Cortex of kidney (tissue), 1 donor: ENCODE measurements at places on chromosomes 2 and 18.

- no peak for DNase-seq
These were observed 259.3 kb downstream of the NEDD4L start for GRCh38 chr18:58303363-58303762.

- no peak for DNase-seq
These were observed 12.8 kb downstream of the TFPI start for GRCh38 chr2:187541086-187542085.

DNA sequence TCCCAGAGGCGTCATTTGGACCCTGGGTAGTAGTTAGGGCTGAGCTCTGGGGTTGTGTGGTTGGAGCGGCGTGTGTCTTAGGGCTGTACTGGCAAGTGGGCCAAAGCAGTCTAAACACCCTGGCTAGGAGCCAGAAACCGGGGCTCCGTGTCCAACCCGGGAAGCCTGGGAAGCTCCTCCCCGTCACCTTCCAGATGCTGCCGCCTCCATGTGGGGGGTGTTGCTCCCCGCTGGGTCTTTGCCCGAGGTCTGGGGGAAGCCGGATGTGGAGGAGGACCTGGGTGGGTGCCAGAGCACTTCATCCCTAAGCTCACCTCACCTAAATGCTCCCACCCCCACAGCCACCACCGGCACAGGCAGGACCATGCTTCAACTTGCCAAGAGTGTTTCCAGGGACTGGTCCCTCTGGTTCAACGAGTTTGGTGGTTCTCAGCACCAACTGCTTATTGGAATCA lies 25.4 kb downstream of the TET3 start:
- no peak for DNase-seq

- no peak for DNase-seq
These were observed 5.2 kb upstream of the CTDSP1 start for GRCh38 chr2:218394298-218395089.

DNA sequence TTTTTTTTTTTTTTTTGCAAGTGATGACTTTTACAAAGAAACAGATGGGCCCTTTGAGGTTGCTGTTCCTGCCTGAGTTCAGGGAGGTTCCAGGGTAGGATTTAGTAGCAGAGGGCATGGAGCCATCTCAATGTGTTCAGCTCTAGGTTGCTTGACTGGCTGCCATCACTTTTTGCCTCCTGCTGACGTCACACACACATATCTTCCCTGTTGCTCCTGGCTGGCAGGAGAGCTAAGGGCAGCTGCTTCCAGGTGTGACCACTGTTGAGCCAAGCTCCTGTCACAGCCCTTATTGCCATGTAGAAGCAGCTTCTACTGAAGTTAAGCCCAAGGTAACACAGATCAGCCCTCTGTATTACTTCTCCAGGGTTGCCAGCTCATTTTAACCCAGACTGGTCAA lies 394.2 kb upstream of the SPRED2 start:
- no peak for DNase-seq

DNA sequence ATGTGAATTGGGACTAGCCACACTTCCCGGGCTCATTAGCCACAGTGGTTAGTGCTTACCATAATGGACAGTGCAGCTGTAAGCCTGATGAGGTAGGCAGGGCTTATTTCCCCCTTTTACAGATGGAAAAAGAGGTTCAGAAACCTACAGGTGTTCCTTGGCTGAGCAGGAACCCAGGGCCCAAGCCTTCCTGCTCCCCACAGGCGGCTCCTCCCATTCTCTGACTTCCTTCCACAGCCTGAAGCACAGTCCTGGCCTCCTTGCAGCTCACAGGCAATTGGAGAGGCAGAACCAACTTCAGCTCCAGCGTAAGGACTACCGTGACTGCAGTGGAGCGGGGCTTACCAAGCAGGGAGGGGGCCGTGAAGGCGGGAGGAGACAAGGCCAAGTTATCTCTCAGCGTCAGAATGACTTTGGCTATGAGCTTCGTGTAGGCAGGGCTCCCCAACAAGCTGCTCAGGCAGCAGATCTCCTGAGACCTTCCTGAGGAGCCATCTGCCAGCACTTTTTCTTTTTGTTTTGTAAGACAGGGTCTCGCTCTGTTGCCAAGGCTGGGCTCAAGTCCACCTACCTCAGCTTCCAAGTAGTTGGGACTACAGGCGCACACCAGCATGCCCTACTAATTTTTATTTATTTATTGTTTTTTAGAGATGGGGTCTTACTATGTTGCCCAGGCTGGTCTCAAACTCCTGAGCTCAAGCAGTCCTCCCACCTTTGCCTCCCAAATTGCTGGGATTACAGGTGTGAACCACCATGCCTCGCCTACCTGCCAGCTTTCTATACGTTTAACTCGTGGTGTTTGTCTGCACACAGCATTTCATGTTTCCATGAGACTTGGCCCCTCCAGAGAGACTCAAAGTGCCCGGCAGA lies 34.2 kb upstream of the NT5DC4 start:
- DNase-seq, result no peak

GRCh38 chr2:218392891-218393462 lies 6.7 kb upstream of the CTDSP1 start:
- DNase-seq, result no peak

- DNase-seq, result no peak
These were observed 878 bp downstream of the FBXO15 start for GRCh38 chr18:74146756-74147155.

DNA sequence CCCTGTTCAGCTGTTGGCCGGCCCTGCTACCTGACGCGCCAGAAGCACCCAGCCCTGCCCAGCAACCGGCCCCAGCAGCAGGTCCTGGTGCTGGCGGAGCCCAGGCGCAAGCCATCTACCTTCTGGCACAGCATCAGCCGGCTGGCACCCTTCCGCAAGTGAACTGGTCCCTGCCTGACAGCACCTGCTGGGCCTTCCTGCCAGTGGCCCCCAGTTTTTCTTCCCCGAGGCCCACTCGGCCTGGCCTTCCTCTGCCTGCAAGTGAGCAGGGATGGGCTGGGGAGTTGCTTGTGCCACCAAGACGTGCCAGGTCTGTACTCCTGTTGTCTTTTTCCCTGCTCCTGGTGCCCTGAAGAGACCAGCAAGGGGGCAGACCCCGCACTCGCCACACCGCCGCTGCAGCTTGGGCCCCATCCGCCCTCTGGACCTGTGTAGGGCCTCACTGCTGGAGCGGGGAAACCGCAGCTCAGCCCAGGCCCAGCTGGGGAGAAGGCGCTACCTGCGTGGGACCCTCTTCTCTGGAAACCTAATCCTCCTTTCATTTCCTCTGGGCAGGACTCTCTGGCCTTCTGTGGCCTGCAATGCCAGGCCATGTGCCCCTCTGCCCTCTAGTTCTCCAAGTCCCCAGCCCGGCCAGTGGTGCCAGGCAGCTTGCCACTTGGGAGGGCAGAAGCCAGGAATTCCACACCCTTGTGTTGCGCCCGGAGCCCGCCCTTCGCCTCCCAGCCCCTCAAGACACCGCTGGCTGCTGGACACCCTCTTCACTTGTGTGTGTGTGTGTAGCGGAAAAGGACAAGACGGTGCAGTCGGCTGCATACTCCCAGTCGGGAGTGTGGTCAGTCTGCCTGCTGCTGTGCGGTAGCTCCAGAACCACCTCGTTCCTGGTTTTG lies 47.0 kb downstream of the FAM168B start:
- DNase-seq, result no peak

- DNase-seq, result no peak
These were observed 12.2 kb downstream of the FHOD3 start for GRCh38 chr18:36309436-36310391.

DNA sequence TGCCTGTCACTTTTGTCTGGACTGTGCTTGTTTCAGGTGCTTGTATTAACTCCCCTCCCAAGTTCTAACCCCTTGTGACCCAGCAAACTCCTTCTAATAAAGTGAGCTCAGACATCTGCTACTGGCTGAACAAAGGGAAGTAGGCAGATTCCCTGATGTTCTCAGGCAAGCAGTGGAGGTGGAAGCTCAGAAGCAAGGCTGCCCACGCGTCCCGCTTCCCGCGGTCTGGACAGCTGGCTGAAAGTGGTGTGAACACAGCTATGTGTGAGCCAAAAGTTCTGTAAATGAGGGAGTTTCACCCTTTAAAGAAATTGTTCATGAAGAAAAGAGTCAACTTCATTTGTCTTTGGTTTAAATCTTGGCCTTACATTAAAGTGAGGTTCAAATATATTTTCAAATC lies 40.0 kb downstream of the NAPG start:
- DNase-seq, result no peak

GRCh38 chr2:75506101-75506697 lies 54.5 kb downstream of the EVA1A start:
- no peak for DNase-seq

DNA sequence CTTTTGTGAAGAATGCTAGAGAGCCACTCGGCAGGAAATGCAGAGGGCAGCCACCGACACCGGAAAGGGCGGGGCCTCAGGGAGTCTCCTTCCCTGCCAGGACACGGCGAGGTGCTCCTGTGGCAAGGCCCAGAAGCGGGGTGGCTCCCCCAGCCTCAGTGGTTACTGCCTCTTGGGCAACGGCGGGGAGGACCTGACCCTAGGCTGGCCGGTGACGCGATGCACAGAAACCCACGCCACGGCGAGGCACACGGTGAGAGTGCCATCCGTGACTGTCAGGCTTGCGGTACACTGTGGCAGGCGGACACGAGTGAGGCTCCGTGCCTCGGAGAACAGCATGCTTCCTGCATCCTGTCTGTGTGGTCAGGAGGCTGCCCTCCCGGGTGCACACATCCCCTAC lies 47.8 kb downstream of the ZAP70 start:
- DNase-seq, result no peak

GRCh38 chr2:128423788-128424165 lies 105.1 kb upstream of the HS6ST1 start:
- no peak for DNase-seq

DNA sequence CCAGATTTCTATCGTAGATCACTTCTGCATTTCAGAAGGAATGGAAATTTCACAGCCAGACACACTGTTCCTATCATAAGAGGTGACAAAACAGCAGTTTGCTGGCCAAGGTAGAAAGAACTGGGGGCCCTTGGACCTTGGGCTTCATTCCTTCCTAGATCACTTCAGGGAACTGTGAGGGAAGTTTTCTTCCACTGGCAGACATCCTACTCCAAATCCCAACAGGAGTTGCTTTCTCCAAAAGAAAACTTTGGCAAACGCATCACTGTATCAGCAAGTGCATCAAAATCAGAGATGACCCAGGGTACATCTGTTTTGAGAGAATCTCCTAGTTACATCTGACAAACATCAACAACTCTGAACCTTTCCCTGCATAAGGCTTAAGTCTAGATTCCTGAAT lies 348.4 kb upstream of the KLHL29 start:
- no peak for DNase-seq

GRCh38 chr2:101153787-101154186 lies 2.6 kb upstream of the TBC1D8 start:
- DNase-seq, result no peak

GRCh38 chr2:221601376-221601775 lies 29.3 kb upstream of the EPHA4 start:
- no peak for DNase-seq

GRCh38 chr18:8188184-8188583 lies 421.1 kb upstream of the RAB12 start:
- DNase-seq, result no peak

DNA sequence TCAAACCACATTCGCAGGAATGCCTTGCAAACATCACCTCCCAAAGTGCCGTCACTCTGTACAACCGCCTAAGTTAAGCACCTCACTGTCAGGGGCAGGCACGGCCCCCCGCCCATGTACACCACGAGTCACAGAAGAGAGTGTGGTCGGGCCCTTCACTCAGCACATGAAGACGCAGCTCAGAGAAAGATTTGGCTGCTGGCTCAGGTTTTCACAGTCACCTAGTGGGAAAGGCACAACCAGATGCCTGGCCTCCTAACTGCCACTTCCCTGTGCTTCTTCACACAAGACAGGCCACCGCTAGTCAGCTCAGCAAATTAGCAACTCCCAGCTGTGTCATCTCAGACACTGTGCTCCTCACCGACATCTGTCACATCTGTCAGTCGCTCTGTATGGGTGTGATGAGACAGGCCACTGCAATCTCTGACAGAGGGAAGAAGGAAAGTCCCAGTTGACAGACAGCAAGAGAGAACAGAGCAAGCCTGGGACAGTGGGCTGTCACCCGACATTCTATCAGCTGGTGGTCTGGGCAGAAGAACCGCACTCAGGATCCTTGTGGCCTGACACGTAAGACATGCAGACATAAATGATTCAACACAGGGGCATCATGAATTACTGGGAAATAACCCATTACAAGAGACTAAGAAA lies 60.8 kb downstream of the CRACDL start:
- DNase-seq, result no peak

DNA sequence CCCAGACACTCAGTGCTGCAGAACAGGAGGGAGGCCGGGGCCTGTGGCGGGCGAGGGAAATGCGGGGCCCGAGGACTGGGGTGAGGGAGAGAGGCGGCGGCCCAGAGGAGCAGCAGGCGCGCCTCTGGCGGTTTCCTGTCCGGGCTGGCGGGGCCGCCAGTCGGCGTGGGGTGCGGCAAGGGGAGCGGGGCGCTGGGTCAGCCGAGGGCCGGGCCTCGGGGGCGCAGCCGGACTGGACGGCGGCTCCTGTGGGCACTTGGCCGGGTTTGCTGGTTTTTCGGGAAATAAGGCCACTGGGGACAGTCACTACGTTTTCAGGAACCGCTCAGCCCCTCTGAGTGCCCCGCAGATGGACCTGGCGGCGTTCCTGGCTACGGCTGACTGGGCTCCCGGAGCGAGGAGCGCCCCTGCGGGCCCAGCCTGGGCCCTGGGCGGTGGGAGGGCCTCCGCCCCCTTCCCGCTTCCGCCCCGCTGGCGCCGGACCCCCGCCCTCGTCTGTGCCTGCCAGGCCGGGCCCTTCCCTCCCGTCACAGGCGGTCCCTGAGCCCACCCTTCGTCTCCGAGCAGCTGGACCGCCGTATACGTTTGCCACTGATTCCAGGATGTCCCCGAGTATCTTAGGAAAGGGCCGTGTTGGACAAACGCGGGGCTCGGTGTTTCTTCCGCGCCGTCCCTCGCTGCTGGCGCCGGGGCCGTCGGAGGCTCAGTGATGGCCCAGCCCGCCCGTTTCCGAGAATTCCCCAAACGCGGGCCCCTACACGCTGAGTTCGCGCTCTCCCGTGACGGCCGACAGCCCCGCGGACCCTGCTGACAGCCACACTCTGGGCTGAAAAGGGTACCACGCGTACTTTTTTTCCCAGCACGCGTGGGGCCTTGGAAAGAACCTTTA lies 84.6 kb downstream of the FAM210A start:
- no peak for DNase-seq
